ENCODE measurements at places on chromosomes 6 and 20.

DNA sequence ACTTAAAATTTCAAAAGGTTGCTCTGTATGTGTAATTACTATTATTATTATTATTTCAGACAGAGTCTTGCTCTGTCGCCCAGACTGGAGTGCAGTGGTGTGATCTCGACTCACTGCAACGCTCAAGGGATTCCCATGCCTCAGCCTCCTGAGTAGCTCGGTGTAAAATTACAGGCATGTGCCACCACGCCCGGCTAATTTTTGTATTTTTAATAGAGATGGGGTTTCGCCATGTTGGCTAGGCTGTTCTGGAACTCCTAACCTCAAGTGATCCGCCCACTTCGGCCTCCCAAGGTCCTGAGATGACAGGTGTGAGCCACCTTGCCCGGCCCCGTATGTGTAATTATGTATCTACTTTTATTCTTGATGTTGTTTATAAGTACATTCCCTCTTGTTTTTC is 65.3 kb upstream of the ZNF217 start:
- H3K27ac ChIP-seq, result no peak overlapping the region
- no peaks in the 10 kb centered on the region for H3K27me3 ChIP-seq
- DNase-seq, result no peak
- no peaks in the 10 kb centered on the region for H3K36me3 ChIP-seq
- H3K4me1 ChIP-seq, result peaks cover 35% of the 10 kb centered on the region

- no peaks in the 10 kb centered on the region for H3K36me3 ChIP-seq
- H3K4me1 ChIP-seq, result no peaks in the 10 kb centered on the region
- DNase-seq, result no peak
- H3K4me3 ChIP-seq, result no peak overlapping the region
Measured at GRCh38 chr6:33902457-33902853, 98.7 kb upstream of the MLN start.

GRCh38 chr6:32267035-32267434 is 43.2 kb upstream of the NOTCH4 start:
- H3K27ac ChIP-seq, result no peak overlapping the region
- H3K27me3 ChIP-seq, result no peaks in the 10 kb centered on the region
- no peak overlapping the region for H3K4me3 ChIP-seq
- H3K4me1 ChIP-seq, result no peaks in the 10 kb centered on the region
- no peak for DNase-seq

DNA sequence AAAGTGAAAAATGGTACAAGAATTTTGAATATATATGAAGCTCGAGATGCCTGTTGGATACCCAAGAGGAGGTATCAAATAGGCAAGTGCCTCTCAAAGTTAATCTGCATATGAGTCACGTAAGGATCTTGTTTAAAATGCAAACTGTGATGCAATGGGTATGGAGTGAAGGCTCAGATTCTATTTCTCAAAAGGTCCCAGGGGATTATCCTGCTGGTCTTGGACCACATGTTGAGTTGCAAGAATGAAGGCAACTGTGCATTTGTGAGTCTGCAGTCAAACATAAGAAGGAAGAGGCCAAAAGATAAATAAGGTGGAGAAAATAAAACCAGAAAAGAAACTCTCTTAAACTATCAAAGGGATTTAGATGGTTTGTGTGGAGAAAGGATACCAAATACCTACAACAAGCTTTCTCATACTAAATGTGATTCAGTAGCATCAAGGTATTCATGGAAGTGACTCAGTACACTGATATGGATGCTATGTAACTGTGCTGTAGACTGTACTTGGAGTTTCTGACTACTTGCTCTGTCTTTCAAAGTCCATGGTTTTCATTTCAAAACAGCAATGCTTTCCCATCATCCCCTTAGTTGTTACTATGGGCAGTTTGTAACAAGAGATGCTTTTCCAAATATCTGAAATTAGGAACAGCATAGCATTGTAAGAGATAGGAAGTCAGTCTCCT is 106.3 kb downstream of the GFRAL start:
- H3K4me3 ChIP-seq, result no peak overlapping the region
- no peaks in the 10 kb centered on the region for H3K4me1 ChIP-seq
- no peak for DNase-seq
- H3K27ac ChIP-seq, result no peak overlapping the region
- H3K27me3 ChIP-seq, result no peaks in the 10 kb centered on the region
- H3K36me3 ChIP-seq, result no peaks in the 10 kb centered on the region

GRCh38 chr6:4259391-4259790 is 124.0 kb upstream of the ECI2 start:
- H3K4me3 ChIP-seq, result no peak overlapping the region
- H3K27ac ChIP-seq, result no peak overlapping the region
- no peak for DNase-seq
- no peaks in the 10 kb centered on the region for H3K27me3 ChIP-seq
- no peaks in the 10 kb centered on the region for H3K36me3 ChIP-seq

GRCh38 chr6:97177905-97178304 is 105.1 kb downstream of the MMS22L start:
- H3K4me3 ChIP-seq, result no peak overlapping the region
- DNase-seq, result no peak
- H3K27ac ChIP-seq, result no peak overlapping the region
- no peaks in the 10 kb centered on the region for H3K27me3 ChIP-seq
- peaks cover 5% of the 10 kb centered on the region for H3K36me3 ChIP-seq

GRCh38 chr6:12014027-12014872 is 2.1 kb downstream of the HIVEP1 start:
- H3K36me3 ChIP-seq, result no peaks in the 10 kb centered on the region
- DNase-seq, result no peak
- peak overlapping the region; percentile 11 for H3K27ac ChIP-seq
- H3K27me3 ChIP-seq, result no peaks in the 10 kb centered on the region
- H3K4me1 ChIP-seq, result peaks cover 30% of the 10 kb centered on the region

DNA sequence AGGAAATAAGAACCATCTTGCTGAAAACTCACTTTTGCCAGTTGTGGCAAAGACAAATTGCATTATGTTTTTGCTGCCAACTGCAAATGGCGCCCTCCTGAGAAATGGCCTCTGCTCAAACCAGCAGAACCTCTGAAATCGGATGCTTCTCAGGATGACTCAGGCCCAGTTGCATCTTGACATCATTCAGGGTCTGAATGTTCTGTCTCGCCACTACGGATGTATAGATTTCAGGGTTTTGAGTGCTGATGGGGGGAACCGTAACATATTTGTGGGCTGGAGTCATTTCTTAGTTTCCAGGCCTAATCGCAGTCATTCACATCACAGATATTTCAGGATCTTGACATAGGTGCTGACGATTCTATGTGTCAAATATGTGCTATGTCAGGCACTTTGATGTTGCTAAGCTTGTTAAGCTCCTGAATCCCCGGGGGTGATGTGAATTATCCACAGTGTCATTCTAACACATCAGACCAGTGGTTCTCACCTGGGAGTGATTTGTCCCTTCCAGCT is 207.1 kb downstream of the NFATC2 start:
- DNase-seq, result no peak
- no peaks in the 10 kb centered on the region for H3K27me3 ChIP-seq
- no peak overlapping the region for H3K4me3 ChIP-seq
- H3K36me3 ChIP-seq, result no peaks in the 10 kb centered on the region

DNA sequence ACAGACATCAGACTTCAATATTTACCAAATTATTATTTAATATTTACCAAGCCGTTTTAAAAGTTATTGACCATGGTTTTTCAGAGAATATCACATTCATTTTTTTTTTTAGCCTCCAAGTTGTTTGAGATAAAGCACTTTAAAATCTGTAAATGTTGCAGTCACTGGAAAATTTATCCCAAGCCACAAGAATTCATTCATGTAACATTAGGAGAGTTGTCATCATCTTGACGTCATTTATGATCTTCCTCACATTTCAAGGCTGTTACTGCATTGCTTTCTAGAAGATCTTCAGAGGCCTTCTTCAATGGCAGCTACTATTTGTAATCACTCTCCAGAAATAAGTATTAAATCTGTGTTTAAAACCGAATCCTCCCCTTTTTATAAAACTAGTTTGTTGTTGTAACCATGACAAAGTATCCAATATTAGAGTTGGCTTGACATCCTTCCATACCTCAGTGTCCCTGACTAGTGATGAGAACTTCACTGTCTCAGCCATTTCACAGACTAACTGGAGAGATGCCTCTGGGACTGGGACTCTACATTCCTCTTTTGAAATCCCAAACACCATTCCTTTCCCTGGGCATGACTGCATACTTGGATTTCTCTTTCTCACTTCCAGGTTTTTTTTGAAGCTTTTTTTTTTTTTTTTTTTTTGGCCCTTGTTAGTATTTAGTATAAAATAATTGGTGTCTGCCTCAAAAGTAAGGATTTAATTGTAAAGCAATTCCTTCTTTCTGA is 100.1 kb downstream of the ZFAND3 start:
- DNase-seq, result no peak
- no peak overlapping the region for H3K27ac ChIP-seq
- peaks cover 8% of the 10 kb centered on the region for H3K4me1 ChIP-seq

- no peaks in the 10 kb centered on the region for H3K36me3 ChIP-seq
- H3K4me1 ChIP-seq, result no peaks in the 10 kb centered on the region
- no peak overlapping the region for H3K27ac ChIP-seq
- H3K4me3 ChIP-seq, result no peak overlapping the region
Measured at GRCh38 chr6:103504501-103505154, 1355.1 kb downstream of the HACE1 start.

- no peaks in the 10 kb centered on the region for H3K36me3 ChIP-seq
- H3K27ac ChIP-seq, result no peak overlapping the region
- H3K4me1 ChIP-seq, result no peaks in the 10 kb centered on the region
- H3K27me3 ChIP-seq, result no peaks in the 10 kb centered on the region
- DNase-seq, result no peak
Measured at GRCh38 chr6:55545791-55546190, 33.2 kb downstream of the HMGCLL1 start.

DNA sequence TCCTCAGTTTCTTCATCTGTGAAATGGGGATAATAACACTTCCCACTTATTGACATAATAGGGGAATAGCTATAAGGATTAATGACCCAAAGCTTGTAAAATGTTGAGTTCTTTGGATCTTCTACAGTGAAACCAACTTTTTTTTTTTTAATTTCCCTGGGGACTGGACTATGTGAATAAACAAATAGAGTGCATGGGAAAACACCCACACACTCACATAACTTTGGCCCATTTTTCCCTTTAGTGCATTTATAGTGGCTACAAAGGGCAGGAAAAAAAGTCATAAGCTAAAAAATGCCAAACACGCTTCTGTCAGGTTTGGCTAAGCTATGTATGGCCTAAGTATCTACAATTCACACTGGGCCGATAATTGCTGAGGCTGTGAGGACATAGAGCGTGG is 406.2 kb upstream of the JAG1 start:
- no peaks in the 10 kb centered on the region for H3K36me3 ChIP-seq
- no peak overlapping the region for H3K27ac ChIP-seq
- DNase-seq, result no peak

- peaks cover 13% of the 10 kb centered on the region for H3K4me1 ChIP-seq
- no peak overlapping the region for H3K4me3 ChIP-seq
- H3K36me3 ChIP-seq, result peaks cover 48% of the 10 kb centered on the region
- DNase-seq, result no peak
Measured at GRCh38 chr6:43434001-43434840, 6.9 kb downstream of the ABCC10 start.

DNA sequence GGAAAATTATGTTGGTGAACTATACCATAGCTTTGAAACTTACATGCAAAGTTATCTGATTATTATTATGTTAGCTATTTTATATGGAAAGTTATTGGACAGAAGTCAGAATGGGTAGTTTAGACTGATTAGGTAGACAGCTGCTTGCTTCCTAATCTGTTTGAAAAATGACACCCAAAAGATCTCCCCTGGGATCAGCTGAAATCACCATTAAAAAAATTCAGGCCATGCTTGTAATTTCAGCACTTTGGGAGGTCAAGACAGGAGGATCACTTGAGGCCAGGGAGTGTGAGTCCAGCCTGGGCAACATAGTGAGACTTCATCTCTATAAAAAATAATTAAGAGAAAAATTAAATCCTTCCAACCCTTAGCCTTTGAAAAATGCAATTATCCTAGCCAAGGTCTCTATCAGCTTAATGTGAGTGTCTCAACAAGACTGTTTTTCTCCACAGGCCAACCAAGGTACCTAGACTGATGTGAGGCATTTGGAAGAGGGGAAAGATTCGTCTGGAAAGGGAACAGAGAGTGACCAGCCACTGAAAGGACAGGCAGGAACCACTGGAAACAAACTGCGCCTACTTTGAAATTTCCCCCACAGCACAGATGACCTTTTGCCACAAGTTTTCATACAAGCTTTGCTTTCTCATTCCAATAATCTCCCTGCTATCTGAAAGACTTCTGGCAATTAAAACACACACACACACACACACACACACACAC is 232.3 kb downstream of the GMPR start:
- H3K27ac ChIP-seq, result no peak overlapping the region
- peaks cover 17% of the 10 kb centered on the region for H3K4me1 ChIP-seq
- DNase-seq, result no peak
- H3K27me3 ChIP-seq, result no peaks in the 10 kb centered on the region

DNA sequence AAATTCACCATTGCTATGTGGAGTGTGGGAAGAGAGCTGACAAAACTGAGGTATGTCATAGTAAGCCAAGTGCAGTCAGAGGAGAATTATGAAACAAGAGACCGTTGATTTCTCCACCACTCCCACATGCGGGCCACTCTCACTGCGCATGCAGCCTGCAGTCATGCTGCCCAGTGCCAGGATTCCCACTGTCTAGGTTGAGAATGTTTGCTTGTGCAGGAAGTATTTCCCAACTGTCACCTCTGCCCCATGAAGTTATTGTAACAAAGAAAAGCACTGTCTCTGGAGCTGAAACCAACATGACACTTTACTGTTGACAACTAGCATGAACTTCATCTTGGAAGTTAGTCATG is 18.7 kb upstream of the SFT2D1 start:
- no peaks in the 10 kb centered on the region for H3K27me3 ChIP-seq
- peak; percentile 80 for DNase-seq
- no peak overlapping the region for H3K27ac ChIP-seq
- no peaks in the 10 kb centered on the region for H3K4me1 ChIP-seq

- H3K4me3 ChIP-seq, result no peak overlapping the region
- no peaks in the 10 kb centered on the region for H3K4me1 ChIP-seq
- no peak overlapping the region for H3K27ac ChIP-seq
- no peaks in the 10 kb centered on the region for H3K36me3 ChIP-seq
- no peak for DNase-seq
Measured at GRCh38 chr6:82063574-82063973, 184.0 kb downstream of the IBTK start.

DNA sequence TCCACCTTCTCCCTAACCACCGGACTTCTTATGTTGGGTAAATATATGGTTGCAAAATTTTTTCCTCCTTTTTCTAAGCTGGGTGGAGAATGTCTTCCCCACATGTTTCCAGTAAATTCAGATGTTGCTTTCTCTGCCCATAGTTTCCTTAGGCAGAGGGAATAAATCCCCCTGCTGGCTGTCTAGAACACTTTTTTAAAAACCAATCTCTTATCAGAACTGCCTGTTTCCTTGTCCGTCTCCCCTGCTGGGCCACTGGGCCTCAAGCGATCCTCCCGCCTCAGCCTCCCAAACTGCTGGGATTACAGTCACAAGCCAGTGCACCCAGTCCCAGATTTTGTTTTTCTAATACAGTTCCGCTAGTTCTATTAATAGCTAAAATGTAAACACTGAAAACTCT is 9.9 kb upstream of the WFDC2 start:
- DNase-seq, result no peak
- H3K4me1 ChIP-seq, result no peaks in the 10 kb centered on the region
- no peak overlapping the region for H3K27ac ChIP-seq
- no peaks in the 10 kb centered on the region for H3K36me3 ChIP-seq
